Bronchial epithelial cell (primary cell): ENCODE measurements at places on chromosomes 7 and 10. TPM values are rescaled to one million over a fixed set of nuclear protein-coding genes. Genes with fewer than 3 reads are reported as not detected.
A peak's percentile ranks its signal among the peaks of the same experiment; 100 is the strongest.

HECW1 gene
- under 0.01 TPM in 1 of 2 replicates, not detected in the other for total RNA-seq

DNA sequence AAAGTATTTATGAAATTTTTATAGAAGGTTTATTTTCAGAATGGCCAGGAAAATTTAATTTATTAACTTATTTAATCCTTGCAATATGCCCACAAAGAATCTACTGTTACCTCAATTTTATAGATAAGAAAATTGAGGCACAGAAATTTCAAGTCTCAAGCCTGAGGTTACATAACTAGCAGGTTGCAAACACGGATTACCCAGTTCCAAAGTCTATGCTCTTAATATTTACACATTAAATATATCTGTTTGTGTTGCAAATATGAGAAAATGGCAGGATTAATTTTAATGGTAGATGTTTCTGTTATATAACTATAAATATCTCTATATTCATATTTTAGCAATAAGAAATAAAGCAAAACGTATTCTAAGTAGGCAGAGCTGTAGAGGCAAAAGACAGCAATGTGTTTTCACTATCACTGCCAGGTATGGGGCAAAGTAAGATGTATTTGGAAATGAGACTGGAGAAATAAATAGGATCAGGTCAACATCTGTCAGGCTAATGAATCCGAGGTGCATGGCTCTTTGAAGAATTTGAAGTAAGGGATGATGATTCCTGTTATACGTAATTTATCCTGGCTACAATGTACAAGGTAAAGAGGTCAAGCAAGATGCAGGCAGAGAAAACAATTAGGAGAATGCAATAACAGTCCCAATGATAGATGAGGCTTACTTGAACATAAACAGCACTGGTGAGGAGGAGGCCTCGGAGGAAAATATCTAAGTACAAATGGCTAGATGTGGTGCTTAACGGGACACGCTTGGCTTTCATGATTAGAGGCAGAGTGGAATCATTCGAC is 354.1 kb upstream of the VSTM2A start:
- DNase-seq = no peak

CRHR2 gene
- total RNA-seq = not detected in 2 replicates

TSPAN12 gene
- total RNA-seq = 1.6 and 2.7 TPM in 2 replicates

- no peak for DNase-seq
These were observed 64.9 kb downstream of the STEAP1B start for GRCh38 chr7:22435105-22435504.

DNA sequence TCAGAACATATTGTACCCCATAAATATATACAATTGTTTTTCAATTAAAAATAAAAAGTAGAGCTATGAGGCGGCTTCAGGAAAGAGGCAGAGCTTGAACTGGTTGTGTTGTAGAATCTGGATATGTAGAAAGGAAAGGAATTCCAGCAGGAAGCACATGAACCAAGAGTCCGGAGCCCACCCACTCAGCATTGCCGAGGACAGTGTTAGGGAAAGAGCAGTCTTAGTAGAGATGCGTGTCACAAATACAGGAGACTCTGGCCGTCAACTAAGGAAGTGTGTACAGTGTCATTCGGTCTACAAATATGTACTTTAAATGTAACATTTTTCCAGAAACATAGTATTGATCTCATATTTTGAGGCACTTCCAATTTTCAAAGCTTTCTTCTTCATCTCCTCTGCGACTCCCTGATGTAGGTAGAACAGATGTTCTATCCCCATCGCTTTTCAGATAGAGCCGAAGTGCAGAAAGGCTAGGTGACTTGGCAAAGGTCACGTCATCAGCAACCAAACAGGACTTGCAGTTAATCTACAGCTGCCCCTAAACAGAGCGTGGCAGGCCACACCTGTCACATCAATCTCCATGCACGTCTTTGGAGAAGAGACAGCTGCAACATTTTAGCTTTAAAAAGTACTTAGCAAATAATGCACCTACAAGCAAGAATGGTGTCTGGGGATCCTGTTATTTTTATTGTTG is 25.3 kb upstream of the GJD4 start:
- DNase-seq = no peak

- DNase-seq = no peak
These were observed 78.6 kb downstream of the GSAP start for GRCh38 chr7:77337456-77337990.

HNRNPH3 gene
- 18.4 and 38.4 TPM in 2 replicates for total RNA-seq

CC2D2B gene
- total RNA-seq = not detected in 2 replicates

AIMP2 gene
- total RNA-seq = 50.6 and 79.0 TPM in 2 replicates

- peak; percentile 51 for DNase-seq
These were observed 77.3 kb upstream of the AKR1E2 start for GRCh38 chr10:4748491-4749270.

DNA sequence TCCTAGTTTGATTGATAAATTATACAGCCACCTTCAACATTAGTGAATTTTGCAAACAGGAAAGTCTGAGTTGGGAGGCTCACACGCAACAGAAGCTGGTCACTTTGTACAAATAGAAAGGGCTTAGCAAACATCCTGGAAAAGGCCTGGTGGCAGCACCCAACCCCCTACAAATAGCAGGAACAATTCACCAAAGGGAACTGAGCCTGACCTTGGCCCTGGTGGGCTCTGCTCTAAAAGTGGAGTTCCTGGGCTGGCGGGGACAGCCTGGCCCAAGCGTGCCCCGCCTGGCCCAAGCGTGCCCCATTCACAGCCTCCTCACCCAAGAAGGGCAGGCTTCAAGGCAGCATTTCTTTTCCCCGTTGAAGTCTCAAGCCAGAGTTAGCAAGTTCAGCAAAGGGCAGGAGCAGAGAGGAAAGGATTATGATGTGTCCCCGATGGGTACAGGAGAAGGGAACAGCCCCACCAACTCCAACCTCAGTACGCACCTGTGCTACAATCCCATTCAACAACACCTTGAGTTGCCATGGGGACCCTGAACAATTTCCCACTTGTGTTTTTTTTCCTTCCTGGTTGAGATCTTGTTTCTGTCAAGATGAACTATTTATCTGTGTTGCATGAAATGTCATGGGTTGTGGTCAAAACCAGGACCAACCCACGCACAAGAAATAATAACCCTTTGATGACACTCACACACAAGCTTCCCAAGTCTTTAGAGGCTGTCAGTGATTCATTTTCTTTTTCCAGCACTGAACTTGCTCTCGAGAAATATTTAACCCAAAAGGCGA is 43.4 kb downstream of the RGS10 start:
- no peak for DNase-seq

TPK1 gene
- total RNA-seq = 2.4 and 3.1 TPM in 2 replicates

SPDYE5 gene
- not detected in 2 replicates for total RNA-seq

GRCh38 chr10:133247681-133248333 is 10.2 kb downstream of the VENTX start:
- DNase-seq = no peak

ASAH2 gene
- 0.77 and 1.6 TPM in 2 replicates for total RNA-seq

- no peak for DNase-seq
These were observed 791.7 kb upstream of the PHF14 start for GRCh38 chr7:10181996-10182395.

DNA sequence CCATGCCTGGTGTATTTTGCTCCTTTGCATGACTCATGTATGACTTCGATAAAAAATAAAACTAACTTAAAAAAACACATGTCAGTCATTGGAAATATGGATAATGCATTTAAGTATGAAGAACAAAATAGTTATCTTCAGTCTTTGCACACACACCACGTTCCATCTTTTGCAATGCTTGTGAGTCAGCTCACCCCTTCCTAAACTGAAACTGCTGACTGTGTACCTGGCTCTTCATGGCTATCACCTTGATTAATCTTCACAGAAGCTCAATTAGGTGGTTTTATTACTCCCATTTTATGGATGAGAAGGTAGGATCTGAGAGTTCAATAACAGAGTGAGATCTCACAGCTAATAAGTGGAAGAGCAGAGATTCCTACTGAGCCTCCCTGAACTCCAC is 79.5 kb downstream of the CARD11 start:
- DNase-seq = peak; percentile 71

DNA sequence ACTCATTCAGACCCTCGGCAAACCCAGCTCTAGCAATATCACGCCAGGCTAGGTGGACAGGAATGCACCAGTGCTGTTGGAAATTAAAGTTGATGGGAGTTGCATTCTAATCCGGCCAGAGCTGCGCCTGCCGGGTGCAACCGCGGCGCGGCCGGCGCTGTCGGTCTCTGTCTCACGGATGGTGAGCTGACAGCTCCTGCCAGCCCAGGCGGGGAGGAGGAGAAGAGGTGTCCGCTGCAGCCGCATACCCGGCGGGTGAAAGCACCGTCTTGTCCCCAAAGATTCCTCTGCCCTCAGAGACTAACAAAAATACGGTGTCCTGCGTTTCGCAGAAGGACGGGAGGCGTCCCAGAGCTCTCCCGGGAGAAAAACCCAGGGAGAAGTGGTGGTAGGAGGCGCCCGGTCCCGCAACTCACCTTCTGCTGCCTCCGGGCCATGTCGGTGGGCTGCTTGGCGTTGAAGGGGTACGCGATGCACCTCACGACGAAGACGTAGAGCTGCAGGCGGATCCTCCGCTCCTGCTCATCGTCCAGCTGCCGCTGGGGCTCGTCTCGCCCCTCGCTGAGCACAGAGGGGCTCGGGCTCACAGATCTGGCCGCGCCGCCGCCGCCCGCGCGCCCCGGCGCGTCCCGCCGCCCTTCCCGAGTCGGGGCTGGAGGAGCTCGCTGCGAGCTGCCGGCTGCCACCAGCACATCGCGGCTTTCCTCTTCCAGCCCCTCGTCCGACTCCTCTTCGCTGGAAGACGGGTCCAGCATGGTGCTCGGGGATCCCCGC is 490 bp downstream of the CADPS2 start:
- DNase-seq = peak; percentile 26

GRCh38 chr7:98217623-98218582 is 6.7 kb downstream of the BHLHA15 start:
- DNase-seq = no peak

DNA sequence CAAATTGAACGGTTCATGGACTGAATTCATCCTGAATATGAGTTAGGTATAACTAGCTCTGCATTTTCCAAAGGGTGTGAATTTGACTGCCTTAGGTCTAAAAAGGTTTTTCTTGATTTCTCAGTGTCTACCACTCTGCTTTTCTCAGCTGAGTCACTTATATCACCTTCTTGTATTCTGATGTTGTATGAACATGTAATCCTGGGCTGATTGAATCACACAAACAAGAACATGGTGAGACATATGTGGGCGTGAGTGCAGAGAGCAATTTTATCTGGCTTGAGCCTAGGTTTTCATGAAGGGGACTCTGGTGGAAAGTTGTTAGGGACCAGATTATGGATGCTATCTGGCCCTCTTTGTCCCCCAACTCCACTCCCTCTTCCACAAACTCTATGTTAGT is 239.8 kb downstream of the SUGCT start:
- DNase-seq = peak; percentile 78

- peak; percentile 70 for DNase-seq
These were observed 135.6 kb downstream of the TMEM168 start for GRCh38 chr7:112654322-112655216.

- DNase-seq = no peak
These were observed 8.7 kb downstream of the RASGEF1A start for GRCh38 chr10:43258211-43258561.

NME8 gene
- not detected in 2 replicates for total RNA-seq

CUBN gene
- 0.26 and 0.53 TPM in 2 replicates for total RNA-seq

GRCh38 chr7:81155654-81156373 is 237.0 kb upstream of the SEMA3C start:
- DNase-seq = peak; percentile 37

GRCh38 chr10:71391701-71392100 is 5.0 kb upstream of the CDH23 start:
- DNase-seq = no peak

DNA sequence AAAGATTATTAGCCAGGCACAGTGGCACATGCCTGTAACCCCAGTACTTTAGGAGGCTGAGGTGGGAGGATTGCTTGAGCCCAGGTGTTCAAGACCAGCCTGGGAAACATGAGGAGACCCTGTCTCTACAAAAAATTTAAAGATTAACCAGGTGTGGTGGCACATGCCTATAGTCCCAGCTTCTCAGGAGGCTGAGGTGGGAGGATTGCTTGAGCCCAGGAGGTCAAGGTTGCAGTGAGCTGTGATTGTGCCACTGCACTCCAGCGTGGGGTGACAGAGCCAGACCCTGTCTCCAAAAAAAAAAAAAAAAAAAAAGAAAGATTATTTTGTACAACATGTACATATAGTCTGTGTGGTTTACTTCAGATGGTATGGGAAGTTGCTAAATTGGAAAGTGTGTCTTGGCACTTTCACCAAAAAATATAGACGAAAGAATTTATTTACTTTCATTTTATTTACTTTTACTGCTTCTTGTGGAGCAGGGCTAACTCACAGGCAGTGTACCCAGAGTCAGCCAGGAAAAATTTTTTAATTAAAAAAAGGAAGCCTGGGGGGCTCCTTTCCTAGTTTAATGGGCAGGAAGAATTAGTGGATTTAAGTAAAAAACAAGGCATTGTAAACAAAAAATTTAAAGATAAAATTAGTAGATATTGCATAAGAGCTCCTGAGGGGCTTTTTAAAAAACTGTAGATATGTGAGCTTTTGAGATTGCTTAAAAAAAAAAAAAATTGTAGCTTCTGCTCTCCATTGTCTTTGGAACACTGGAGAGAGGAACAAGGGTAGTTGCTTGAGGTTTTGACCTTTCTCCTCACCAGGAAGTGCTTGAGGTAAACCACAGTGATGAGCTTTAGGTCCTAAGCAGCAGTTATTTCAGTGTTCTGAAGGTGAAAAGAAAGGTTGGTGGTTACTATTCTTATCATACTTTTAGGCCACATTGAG is 44.6 kb upstream of the VDAC2 start:
- no peak for DNase-seq

- DNase-seq = no peak
These were observed 89.0 kb upstream of the TCERG1L start for GRCh38 chr10:131400513-131400912.

SKIDA1 gene
- total RNA-seq = under 0.01 and 0.13 TPM in 2 replicates

ARHGEF35 gene
- total RNA-seq = 25.8 and 30.3 TPM in 2 replicates

DNA sequence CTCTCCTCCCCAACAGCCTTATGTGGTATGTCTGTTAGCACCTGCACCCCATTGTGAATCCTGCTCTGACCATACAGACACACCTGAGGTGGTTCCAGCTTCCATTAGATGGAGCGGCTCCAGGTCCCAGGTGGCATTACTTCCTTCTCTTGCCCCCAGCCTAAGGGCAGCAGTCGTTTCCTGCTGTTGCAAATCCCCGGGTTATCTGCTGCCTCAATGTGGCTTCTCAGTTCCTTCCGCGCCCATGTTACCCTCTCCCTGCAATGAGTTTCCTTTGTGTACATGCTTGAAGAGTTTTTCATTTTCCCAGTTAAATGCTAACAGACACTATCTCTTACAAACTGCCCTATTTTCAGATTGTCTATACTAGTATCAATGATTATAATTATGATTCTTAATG is 62.8 kb upstream of the PRKCQ start:
- DNase-seq = no peak

SLC29A3 gene
- total RNA-seq = 0.53 and 0.77 TPM in 2 replicates

GRCh38 chr7:36448781-36449379 is 59.2 kb downstream of the ANLN start:
- DNase-seq = peak; percentile 60

GRCh38 chr10:129322933-129323820 is 143.9 kb upstream of the MGMT start:
- no peak for DNase-seq
